RWPE2 (cell line): ENCODE measurements at places on chromosomes 12 and 14.

DNA sequence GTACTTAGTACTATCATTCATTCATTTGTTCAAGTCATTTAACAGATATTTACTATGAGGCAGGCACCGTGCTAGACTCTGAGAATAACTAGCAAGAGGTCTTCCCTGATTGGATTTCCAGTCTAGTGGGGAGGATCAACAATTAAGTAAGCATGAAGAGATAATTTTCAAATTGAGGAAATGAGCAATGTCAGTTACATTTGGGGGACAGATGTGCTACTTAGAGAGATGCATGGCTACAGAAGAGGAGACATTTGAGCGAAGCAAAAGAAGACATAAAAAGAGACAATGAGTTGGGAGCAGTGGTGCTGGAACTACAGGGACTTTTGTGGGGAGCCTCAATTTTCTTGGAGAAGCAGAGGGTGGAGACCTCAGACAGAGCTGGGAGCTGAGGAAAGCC lies 7.7 kb downstream of the KCNA5 start:
- no peak for DNase-seq
- H3K4me3 ChIP-seq: no peak overlapping the region
- H3K4me1 ChIP-seq: no peaks in the 10 kb centered on the region
- H3K36me3 ChIP-seq: no peaks in the 10 kb centered on the region
- peaks cover 12% of the 10 kb centered on the region for H3K27me3 ChIP-seq
- no peak overlapping the region for H3K27ac ChIP-seq

- H3K27ac ChIP-seq: peak within 1 kb of the TSS; percentile 85
- no peak for DNase-seq
- peaks cover 11% of the 10 kb centered on the region for H3K4me1 ChIP-seq
- H3K4me3 ChIP-seq: peak within 1 kb of the TSS; percentile 82
- no peaks in the 10 kb centered on the region for H3K27me3 ChIP-seq
- peaks cover 62% of the 10 kb centered on the region for H3K36me3 ChIP-seq
These were observed at the start of gene ARID4A for GRCh38 chr14:58298477-58299400. ARID4A (plus strand) TSS chr14:58298555; CDS start chr14:58299855, 1,300 bp downstream.

DNA sequence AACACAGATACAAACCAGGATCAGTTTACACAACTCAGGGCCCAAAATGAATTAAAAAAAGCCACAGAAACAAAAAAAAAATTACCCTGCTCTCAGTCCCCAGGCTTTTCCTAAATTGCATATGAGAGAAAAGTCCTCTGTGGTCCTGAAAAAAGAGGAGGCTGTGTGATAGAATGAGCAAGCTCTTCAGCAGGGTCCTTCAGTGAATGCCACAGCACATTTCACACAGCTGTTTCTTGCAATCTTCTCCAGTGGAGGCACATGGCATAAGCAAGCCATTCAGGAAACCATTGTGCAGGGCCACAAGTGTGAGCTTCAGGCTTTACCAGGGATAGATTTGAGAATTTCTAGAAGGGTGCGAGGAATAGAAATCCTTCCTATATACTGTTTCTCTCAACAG lies 168.5 kb downstream of the PPM1H start:
- no peak overlapping the region for H3K27ac ChIP-seq
- no peak overlapping the region for H3K4me3 ChIP-seq
- no peaks in the 10 kb centered on the region for H3K36me3 ChIP-seq
- H3K4me1 ChIP-seq: no peaks in the 10 kb centered on the region
- H3K27me3 ChIP-seq: no peaks in the 10 kb centered on the region
- DNase-seq: no peak

DNA sequence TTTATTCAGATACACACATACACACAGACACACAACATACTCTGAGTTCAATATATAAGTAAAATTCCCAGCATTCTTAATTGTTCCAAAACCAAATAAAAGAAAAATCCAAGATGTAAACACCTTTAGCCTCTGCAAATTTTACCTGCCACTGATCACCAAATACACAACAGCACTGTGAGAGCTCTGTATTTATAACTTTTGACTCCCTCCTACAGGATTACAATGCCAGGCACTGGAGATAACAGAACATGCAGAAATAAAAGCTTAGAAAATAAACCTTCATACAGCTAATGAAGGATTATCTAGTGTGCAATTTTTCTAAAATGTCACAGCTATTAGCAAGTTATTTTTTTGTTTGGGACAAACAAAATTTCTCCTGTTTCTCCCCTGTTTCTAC lies 85.0 kb downstream of the TAOK3 start:
- H3K36me3 ChIP-seq: 0 out of 2 replicates have a peak, but pooled peaks cover 10% of the 10 kb centered on the region
- no peak for DNase-seq
- H3K4me1 ChIP-seq: no peaks in the 10 kb centered on the region
